ENCODE measurements at places on chromosomes 7 and 10.

GRCh38 chr10:35570397-35570796, 34.7 kb upstream of the GJD4 start:
- DNase-seq = no peak

GRCh38 chr10:106712988-106713387, 451.5 kb downstream of the SORCS1 start:
- DNase-seq = no peak

- DNase-seq = no peak
Measured at GRCh38 chr7:34133356-34133982, 228.1 kb downstream of the BMPER start.

DNA sequence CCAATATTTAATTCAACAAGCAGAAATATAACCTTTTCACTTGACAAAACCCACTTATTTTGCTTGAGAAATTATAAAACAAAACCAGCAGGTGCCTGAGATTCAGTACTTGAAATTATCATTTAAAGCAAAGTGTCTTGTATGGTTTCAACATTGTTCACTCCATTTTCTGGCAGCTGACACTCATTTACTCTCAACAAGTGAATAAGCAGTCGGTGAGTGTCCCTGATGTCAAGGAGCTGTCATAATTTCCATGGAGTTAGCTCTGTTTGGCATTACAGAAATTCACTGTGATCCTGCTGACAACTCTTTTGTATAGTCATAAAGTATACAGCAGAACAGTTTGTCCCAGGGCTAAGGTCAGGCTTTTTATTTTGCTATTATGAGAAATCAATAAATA, 490.0 kb downstream of the CNTNAP2 start:
- no peak for DNase-seq

DNA sequence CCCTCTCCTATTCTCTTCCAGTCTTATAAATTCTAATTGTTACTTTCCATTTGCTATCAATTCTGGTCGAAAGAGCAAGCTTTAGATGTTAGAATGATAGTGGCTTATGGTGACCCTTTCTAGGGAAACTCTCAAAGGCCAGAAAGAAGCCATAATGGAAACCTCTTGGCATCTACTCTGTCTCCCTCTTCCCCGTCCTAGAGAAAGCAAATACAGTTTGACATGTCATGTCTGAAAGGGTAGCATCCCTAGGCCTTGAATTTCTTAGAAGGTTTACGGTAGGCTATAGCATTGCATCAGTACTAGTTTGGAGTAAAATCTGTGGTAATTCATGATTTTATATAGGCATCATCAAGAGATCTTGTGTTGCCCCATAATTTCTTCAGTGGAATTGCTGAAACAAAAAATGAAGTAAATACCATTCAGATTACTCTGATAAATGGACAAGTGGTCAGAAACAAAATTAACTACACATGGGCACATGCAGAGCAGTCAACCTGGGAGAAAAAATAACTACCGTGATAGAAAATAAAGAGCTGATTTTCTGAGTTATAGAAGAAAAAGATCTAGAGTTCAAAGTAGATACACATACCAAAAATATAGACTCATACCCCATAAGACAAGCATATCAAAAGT, 4.4 kb downstream of the PRKAR2B start:
- no peak for DNase-seq

GRCh38 chr10:17665747-17666146, 21.8 kb downstream of the STAM start:
- no peak for DNase-seq

- no peak for DNase-seq
Measured at GRCh38 chr10:120051671-120052070, 159.1 kb downstream of the SEC23IP start.

DNA sequence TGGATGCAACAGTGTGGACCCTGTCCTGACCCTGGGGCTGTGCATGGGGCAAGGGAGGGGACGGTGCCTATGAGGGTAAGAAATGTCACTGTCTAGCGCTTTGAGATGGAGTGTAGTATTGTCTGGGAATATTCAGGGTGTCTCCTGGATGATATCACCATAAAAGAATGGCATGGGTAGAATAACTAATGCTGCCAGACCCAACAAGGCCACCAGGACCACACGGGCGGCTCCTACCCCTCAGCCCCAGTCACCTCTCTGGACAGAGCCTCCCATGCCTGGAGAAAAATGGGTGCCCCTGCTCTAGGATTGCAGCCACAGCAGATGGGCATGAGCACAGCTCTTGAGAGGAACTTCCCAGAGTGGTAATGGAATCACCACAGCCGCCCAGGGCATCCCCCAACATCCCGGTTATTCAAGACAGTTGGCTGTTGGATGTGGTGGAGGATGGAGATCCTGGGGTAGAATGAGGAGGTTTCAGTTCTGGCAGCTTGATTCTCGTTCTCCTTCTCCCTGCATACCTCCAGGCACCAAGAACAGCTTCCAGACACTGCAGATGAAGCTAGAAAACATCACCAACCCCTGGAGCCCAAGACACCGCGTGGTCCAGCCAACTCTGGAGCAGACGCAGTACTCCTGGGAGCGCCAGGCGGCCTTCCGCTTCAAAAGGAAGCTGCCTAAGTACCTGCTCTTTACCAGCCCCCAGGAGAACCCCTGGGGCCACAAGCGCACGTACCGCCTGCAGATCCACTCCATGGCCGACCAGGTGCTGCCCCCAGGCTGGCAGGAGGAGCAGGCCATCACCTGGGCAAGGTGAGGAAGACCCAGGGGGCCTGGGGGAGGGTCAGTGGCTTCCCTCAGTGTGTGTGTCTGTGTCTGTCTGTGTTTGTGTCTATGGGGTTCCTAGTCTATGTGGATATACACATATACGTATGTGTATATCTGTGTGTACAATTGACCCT, 6.2 kb downstream of the AOC1 start:
- no peak for DNase-seq

DNA sequence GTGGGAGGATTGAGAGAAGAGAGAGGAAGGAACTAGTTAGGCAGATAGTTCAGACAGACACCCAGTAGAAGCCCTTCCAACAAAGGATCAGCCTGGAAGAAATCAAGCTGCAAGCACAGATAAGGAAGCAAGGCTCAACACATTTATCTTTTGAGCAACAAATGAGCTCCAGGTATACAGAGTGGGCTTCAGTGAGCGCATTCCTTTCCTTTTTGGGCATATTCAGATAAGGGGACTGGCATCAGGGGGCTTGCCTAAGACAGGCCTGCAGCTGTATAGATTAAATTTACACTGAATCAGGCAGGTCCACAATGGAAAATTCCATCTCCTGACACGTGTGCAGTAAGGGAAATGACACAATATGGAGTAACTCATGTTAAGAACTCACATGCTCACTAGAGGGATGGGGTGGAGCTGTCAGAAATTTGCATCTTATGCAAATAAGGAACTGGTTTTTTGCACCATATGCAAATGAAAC, 147.2 kb downstream of the AKR1D1 start:
- no peak for DNase-seq

DNA sequence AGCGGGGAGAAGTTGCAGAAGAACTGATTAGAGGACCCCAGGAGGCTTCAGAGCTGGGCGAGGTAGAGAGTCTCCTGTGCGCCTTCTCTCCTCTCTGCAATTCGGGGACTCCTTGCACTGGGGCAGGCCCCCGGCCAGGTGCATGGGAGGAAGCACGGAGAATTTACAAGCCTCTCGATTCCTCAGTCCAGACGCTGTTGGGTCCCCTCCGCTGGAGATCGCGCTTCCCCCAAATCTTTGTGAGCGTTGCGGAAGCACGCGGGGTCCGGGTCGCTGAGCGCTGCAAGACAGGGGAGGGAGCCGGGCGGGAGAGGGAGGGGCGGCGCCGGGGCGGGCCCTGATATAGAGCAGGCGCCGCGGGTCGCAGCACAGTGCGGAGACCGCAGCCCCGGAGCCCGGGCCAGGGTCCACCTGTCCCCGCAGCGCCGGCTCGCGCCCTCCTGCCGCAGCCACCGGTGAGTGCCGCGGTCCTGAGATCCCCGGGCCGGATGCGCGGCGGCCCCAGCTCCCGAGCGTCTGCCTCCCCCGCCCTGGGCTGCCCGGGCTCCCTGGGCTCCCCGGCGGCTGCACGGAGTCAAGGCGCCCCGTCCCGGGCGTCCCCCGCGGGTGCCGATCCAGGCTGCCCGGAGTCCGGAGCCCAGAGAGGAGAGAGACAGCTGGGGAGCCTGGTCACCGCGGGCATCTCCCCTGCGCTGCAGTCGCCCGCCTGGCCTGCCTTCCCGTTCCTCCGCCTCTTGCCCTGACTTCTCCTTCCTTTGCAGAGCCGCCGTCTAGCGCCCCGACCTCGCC, at the start of gene PLAU:
Gene PLAU (plus strand): TSS at position 369 of the 789 bp plus-strand sequence. CDS start 424 bp downstream, outside the sequence.
- DNase-seq = no peak

- DNase-seq = no peak
Measured at GRCh38 chr7:2012981-2013380, 219.8 kb downstream of the MAD1L1 start.

DNA sequence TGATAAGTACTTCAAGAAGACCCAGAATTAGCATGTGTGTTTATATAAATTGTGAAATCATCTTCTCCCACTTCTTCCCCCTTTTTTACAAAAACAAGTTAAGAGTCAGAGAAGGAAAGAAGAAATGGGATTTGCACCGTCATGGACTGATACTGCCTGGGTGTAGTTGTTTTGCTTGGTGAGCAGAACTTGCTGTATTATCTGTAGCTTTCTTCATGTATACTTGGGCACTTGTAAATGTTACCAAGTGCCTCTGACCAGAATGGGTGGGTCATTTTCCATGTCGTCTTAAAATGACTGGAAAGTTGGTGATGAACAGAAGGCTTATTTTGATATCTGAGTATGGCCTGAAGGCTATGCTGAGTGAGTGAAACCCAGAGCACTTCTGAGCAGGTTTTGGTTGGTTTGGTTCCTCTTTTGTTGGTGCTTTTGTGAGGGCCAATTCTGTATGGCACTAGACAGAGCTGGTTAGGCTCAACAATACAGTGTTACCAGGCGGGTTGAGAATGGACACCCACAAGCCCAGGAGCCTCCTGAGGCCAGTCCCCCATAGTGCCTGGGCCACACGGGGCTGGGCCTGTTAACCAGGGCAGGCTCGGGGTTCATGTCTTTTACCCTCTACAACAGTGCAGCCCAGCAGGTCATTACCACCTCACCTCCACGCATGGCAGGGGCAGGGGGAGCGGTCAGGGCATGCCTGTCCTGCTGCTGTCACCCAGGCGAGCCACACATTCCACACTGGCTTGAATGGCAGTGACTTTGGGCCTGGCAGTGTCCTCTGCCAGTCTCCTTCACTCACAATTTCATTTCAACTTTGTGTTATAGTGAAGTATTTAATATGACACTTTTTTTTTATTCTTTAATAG, 115.1 kb downstream of the CCNY start:
- no peak for DNase-seq

GRCh38 chr7:102024005-102024768, 206.8 kb downstream of the CUX1 start:
- no peak for DNase-seq

DNA sequence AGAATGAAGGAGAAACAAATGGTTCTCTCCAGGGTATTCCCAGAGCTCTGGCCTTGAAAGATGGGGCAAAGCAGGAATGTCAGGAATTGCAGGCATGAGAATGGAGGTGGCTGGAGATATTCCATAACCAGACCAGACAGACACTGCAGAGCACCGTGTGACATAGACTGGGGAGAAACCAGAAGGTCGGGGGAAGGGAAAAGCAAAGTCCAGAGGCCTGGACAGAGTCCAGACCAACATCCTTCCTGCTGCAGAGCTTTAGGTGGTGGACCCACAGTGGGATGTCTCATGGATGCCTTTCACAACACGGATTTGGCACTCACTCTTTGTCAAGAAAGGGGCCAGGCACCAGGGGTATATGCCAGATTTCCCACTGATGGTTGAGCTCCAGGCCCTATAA, 177.2 kb upstream of the INHBA start:
- no peak for DNase-seq

DNA sequence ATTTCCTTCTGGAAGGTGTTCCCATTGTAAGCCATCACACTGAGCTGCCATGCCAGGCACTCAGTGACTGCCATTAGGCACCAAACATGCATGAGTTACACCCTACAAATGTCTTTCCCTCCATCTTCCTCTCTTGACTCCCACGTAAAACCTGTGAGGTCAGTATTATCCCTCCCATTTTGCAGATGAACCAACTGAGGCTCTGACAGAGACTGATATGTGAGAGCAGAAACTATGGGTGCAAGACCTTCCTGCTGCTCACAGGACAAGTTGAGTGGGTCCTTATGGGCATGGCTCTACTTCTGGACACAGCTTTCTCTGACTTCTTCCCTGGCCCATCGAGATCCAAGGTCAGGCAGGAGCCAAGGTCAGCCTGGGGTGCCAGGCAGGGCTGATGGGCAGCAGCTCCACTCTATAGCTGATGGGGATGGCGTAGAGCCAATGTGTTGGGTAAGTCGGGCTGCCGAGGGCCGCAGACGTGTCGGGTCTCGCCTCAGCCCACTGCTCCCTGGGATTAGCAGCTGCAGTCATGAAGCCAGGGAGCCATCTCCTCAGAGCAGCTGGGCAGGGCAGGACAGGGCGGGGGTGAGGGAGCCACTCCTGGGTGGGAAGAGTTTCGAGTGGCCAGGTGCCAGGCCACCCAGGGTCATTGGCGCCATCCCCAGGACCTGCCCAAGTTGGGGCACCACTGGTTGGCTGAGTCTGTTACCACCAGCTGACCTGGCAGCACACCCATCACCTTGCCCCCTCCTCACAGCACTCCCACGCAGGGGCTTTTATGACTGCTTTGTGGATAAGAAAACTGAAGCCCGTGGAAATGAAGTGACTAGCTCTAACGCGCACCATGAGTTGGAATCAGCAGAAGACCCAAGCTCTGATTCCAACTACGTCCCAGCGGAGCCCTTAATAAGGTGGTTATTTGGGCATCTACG, 117.8 kb upstream of the ZMIZ1 start:
- DNase-seq = no peak

DNA sequence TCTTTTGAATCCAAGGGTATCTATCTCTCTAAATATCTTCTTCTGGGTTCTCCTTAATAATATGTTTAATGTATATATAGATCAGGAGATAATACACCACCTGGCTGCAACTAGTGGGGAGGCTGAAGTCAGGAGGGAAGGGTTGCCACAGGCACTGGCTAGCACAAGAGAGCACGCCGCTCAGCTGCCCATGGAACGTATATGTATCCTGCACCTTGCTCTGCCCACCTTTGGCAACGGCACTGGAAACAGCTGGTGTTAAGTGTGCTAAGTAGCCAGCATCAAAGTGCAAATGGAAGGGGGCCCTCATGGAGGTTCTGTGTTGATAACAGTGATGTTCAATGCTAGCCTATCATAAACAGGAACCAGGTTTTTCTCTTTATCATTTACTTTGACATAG, 49.8 kb upstream of the FAM133B start:
- no peak for DNase-seq

Measured in effector CD8-positive, alpha-beta T cell (primary cell).